ENCODE measurements at places on chromosomes 7 and 10. TPM values are rescaled to one million over a fixed set of nuclear protein-coding genes. Genes with fewer than 3 reads are reported as not detected.
A peak's percentile ranks its signal among the peaks of the same experiment; 100 is the strongest.

The CYP3A7 gene
- total RNA-seq, result not detected

DNA sequence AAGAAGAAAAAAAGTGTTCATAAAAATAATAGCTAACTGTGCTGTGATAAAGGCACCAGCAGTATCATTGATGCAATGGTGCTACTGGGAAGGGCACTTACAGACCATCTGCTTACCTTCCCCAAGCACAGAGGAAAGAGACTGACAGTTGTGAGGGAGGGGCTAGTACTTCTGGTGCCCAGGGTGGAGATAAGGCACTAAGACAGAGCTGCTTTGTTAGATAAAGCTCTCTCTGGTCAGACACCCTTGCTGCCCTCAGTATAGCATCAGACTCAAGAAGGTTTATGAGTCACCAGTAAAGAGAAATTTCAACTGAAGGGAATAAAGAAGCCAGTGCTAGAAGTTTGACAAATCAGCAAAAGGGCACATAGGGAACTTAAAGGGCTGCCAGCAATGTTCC is 325.6 kb downstream of the HPSE2 start:
- no peaks in the 10 kb centered on the region for H3K27me3 ChIP-seq
- no peaks in the 10 kb centered on the region for H3K4me1 ChIP-seq
- no peak overlapping the region for H3K27ac ChIP-seq
- no peak for DNase-seq
- H3K4me3 ChIP-seq, result no peak overlapping the region

DNA sequence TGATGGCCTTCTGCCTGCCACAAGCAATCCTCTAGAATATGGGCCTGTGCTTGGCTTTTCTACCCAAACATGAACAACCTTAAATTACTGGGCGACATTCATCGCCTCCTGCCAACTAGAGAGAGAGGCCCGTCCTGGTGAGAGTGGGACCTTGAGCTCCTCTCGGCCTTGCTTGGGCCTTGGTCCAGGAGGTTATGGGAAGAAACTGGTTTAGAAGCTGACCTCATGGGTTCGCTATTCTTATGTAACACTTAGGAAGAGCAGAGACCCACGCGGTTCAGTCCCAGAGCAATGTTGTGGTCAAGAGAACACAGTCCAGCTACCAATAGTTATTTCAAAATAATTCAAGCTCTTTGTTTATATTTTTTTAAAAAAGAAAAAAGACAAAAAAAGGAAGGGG is 176.3 kb upstream of the ZNF32 start:
- H3K4me3 ChIP-seq, result no peak overlapping the region
- no peaks in the 10 kb centered on the region for H3K36me3 ChIP-seq
- no peak overlapping the region for H3K27ac ChIP-seq
- DNase-seq, result no peak
- no peaks in the 10 kb centered on the region for H3K4me1 ChIP-seq

- no peak overlapping the region for H3K4me3 ChIP-seq
- H3K27ac ChIP-seq, result no peak overlapping the region
- no peaks in the 10 kb centered on the region for H3K27me3 ChIP-seq
- no peaks in the 10 kb centered on the region for H3K4me1 ChIP-seq
- DNase-seq, result no peak
Observed at GRCh38 chr10:90319188-90319914, 538.5 kb downstream of the HTR7 start.

- H3K4me1 ChIP-seq, result no peaks in the 10 kb centered on the region
Observed at GRCh38 chr7:33286501-33286900, 157.1 kb downstream of the BBS9 start.

The TSPAN12 gene
- 0.41 TPM for total RNA-seq

- peak overlapping the region; percentile 71 for H3K4me3 ChIP-seq
- DNase-seq, result no peak
- peaks cover 4% of the 10 kb centered on the region for H3K27me3 ChIP-seq
- H3K4me1 ChIP-seq, result peaks cover 85% of the 10 kb centered on the region
Observed at GRCh38 chr10:110499796-110500514, 2.2 kb downstream of the DUSP5 start.

The GDF2 gene
- total RNA-seq, result not detected

The CYP26A1 gene
- total RNA-seq, result not detected

Measured in T-cell (primary cell).